ENCODE measurements at places on chromosomes 3 and 15. TPM values are rescaled to one million over a fixed set of nuclear protein-coding genes. Genes with fewer than 3 reads are reported as not detected.

Gene MKRN3
- 3.1 TPM for total RNA-seq

Gene SERPINI2
- not detected for total RNA-seq

Gene WDR93
- 0.41 TPM for total RNA-seq

Gene SPATA12
- total RNA-seq: 0.48 TPM

Gene ASB14
- total RNA-seq: not detected

Gene HRH1
- total RNA-seq: 3.2 TPM

Gene MESP2
- total RNA-seq: 0.29 TPM

Gene CTSH
- 103 TPM for total RNA-seq

GRCh38 chr3:196147116-196147515, 64.1 kb downstream of the ZDHHC19 start:
- no peak for DNase-seq

DNA sequence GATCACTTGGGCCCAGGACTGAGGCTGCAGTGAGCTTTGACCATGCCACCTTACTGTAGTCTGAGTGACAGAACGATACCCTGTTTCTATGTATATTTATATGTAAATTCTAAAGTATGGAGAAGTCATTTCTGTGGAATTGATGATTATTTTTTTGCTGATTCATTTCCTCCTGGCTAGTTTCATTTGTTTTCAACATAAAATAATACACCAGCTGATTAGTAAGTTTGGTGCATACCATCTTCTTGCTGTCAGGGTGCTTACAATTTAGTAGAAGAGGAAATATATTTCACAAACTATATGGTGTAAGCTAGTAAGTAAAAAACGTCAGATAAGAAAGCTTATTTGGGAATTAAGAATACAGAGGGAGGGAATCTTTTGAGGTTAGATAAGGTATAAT, 36.0 kb downstream of the SLC25A26 start:
- DNase-seq: no peak

- no peak for DNase-seq
These were observed 59.0 kb downstream of the GRIP2 start for GRCh38 chr3:14481018-14481645.

DNA sequence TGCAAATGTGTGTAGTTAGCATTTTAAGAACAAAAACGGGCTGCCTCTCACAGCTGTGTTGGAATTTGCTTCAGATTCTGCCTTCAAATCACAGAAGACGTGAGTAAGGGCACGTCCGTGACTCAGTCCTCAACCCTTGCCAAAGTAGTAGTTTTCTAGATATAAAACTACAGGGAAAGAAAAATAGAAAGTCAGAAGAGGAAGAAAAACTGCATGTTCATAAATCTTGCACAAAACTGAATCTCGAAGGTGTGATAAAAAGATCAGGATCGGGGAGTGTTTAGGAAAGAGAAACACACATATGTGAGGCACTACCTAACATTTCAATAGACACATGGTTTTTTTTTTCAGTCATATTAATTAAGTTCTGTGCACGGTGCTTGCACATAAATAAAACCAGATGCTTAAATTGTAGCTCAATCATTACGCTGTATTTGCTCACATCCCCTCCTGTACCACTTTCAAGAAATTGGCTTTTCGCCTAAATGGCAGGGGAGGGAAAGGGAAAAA, 71.7 kb downstream of the P3H2 start:
- DNase-seq: peak; percentile 34

- DNase-seq: no peak
These were observed 57.1 kb upstream of the POLG start for GRCh38 chr15:89391685-89392257.

DNA sequence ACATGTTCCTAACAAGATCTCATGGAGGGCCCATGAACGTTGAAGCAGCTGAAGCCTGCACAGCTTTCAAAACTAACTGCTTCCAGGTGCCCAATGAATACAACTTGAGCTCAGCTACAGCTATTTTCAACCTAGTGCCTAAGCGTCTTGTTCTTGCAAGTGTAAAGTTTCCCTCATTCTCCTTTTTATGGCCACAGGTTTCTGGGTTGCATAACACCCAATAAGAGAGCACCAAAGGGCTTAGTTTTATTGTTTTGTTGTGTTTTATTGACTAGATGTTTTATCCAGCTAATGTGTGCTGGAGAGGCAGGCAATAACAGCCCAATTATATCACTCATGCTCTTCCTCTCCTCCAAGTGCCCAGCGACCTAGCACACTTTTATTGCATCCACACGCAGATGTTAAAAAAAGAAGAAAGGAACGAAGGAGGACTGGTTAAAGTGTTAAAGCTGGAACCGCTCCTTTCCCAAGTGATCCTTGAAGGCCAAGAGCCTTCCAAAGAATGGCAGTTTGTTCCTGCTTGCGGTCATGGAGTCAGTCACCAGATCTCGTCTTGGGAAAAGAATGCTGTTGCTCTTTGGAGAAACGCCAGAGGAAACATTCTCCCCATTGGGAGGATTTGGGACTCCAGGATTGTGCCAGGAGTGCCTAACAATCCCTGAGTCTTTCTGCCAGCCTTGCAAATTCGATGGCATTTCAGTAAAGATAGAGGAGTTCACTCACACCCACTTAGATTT, 156.9 kb downstream of the MEX3B start:
- DNase-seq: no peak

DNA sequence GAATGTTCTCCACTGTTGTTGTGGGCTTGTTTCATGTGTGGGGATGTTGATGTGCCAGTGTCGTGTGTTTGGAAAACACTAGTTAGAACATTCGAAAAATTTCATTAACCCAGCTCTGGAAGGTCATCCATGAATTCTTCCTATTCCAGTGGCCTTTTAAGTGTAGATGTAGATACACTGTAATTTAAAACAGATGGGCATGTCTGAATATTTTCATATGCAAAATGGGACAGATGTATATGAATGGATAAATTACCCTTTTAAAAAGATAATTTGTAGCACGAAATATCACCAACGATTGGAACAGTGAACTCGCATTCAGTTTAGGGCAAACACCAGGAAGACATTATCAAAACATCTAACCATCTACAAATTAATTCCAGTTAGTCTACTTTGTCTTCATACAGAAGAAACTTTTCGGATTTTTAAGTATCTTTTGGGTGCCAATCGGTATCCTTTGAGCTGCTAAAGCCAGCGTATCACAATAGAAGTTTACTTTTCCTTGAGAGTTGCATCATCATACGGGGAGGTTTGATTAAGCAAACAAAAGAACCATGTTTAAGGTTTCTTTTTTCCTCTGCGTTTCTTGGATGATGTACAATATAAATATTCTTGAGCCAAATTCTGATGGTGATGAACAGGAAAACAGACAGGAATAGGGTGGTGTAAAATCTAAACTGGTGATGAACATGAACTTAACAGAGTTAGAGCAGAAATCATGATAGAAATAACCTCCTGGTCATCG, 528.1 kb downstream of the FOXP1 start:
- no peak for DNase-seq

DNA sequence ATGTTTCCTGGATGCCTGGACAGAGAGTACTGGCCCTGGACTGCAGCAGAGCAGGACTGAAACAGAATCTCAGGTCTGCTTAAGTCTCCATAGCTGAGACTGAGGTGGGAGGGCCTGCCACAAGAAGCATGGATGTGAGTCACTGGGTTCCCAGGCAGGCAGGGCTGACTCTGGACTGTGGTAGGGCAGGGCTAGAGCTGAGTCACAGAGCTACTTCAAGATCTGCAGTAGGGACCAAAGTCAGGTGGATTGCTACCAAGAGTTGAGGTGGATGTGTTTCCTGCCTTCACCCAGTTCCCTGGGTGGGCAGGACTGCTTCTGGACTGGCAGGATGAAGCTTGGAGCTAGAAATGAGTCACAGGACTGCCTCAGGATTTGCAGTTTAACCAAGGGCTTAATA, 282.9 kb downstream of the AGBL1 start:
- DNase-seq: peak; percentile 5

GRCh38 chr3:67646586-67647234, 7.7 kb downstream of the SUCLG2 start:
- DNase-seq: no peak

GRCh38 chr15:48634893-48635292, 10.6 kb downstream of the FBN1 start:
- no peak for DNase-seq

DNA sequence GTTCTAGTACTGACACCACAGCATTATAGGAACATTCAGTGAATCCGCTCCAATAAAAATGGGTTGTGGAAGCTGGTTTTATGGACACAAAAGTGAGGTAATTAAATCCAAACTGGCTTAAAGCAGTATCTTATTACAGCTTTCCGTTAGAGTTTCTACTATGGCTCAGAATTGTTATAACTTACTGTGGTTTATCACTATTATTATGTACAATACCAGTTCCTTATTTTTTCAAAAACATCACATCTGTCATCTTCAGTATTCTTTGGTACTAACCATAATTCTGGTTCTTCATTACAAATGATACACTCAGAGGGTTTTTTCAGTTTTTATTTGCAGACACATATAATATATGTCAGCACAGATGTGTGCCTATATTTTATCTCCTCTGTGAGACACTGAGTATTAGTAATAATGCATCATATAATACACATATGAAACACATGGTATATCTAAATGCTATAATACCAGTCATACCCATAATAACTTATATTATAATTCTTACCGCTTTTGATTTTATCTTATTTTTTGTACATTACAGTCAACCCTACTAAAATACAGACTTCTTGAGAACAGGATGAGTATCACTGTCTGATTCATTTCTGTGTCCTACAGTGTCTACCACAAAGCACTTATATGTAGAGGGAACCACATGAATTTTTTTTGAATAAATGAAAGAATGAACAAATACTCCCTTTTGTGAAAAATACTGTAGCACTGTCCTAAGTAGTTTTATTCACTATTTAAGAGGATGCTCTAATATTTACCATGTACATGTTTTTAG, 39.0 kb downstream of the CMSS1 start:
- no peak for DNase-seq

DNA sequence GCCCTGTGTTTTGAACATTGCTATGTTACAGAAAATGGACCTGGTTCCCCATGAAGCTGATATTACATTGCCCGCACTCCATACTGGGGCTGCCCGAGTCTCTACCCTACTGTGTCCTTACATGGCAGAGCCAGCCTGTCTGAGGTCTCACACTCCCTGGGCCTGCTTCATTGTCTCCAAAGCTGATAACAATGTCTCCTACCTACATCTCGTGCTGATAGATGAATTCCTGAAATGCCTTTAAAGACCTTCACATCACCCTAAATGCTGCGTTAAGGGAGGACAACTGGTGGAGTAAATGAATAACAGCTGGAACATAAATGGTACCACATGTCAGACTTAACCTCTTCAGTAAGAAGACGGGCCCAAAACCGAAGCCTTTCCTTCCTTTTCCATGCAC, 62.9 kb upstream of the PTX3 start:
- no peak for DNase-seq

DNA sequence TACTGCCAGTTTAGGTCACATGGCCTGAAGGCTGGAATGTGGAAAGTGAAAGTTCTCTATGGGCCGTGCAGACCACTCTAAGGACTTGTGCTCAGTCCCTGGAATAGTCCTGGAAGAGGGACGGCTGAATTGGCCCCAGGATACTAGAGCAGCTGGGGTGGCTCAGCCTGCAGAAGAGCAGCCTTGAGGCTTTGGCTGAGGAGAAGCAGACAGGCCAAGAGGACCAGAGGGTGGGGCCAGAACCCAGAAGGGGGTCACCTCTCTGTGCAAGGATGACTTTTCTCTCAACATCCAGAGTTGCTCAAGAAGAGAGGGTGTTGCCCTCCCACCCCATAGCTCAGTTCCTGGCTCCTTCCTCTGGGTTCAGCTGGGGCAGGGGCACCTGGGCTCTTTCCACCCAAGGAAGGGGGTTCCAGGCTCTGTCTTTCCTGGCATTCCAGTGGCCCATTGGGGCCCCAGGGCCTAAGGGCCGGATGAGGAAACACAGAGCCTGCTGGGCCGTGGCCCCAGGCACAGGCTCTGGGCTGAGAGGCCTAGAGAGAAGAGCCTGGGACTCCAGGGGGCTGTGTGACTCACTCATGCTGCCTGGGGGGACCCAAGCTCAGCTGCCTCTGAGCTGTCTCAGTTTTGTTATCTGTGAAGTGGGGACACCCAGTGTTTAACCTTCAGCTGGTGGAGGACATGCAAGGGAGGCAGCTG, 8.5 kb upstream of the FBLN2 start:
- no peak for DNase-seq

DNA sequence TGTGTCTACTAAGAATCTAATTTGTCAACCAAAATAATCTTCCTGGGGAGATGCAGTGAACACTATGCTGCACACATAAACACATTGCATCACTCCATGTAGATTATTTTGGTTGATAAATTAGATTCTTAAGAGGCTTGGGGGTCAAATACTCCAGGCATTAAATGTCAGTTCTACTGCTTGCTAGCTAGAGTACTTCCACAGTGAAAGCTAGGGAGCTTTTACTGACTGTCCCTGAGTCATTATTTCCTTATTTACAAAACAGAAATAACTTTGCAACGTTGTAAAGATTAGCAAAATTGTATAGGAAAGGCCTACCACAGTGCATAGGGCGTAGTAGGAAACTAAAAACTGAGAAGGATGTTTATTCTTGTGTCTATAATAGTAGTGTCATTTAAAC, 12.9 kb upstream of the TMC3 start:
- no peak for DNase-seq

DNA sequence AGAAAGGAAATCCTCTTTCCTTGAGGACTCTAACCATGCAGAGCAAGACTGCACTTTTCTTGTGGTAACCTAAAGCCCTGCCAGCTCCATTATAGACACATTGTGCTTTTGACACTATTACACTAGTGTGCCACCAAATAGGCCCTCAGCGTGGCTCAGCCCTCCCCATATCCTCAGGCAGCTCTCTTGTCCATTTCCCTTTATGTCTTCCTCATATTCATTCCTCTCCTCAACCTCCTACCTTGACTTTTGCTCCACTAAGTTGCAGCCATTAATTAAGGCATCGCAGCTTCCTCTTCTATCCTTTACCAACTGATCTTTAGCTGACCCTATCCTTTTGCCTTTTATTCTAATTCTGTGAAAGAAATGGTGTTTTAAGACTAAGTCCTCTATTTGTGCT, 3.7 kb downstream of the ATG7 start:
- DNase-seq: no peak

DNA sequence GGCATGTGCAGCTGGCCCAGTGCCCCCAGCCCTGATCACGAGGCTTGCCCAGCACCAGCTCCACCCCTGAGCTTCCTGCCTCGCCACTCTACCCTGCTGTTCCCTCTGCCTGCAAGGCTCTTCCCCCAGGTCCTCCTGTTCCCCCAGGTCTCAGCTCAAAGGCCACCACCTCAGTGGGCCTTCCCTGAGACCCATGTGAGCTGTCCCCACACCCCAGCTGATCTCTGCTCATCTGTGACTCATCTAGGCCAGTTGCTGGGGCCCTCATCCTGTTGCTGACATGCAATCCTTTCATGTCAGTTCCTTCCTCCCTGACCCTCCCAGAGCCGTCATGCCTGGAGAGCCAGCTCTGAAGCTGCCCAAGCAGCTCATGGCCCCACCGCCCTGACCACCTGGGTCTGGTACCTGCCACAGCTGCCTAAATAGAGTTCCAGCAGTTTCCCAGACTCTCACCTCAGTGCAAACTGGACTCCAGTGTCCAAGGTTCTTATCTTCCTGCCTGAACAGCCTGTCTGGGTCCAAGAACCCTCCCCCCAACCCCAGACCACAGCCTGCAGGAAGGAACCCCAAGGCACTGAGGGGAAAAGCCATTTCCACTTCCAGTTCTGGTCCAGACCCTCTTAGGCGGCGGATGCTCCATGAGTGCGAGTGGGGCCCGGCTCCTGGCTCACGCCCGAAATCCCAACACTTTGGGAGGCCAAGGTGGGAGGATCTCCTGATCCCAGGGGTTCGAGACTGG, 116.6 kb upstream of the IQSEC1 start:
- DNase-seq: peak; percentile 31

GRCh38 chr3:53160061-53160659, 849 bp upstream of the PRKCD start:
- DNase-seq: no peak
